Fibroblast of gingiva (primary cell): ENCODE measurements at places on chromosomes 3 and 15.

DNA sequence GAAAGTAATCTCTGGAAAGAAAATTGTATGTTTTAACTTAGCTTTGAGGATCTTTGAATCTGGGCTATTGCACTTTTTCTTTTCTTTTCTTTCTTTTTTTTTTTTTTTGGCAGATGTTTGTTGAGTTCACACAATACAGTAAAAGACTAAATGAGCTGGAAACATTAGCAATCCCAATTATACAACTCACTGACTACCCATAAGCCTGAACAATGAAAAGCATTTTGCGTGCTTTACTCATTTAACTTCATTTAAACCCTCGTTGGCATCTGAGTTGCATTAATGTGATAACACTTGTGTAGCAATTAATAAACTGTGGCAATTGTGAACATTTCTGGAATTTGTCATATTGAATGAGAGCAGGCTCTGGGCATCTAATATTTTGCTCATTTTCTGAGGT lies 269.4 kb upstream of the RBMS3 start:
- no peak for DNase-seq

DNA sequence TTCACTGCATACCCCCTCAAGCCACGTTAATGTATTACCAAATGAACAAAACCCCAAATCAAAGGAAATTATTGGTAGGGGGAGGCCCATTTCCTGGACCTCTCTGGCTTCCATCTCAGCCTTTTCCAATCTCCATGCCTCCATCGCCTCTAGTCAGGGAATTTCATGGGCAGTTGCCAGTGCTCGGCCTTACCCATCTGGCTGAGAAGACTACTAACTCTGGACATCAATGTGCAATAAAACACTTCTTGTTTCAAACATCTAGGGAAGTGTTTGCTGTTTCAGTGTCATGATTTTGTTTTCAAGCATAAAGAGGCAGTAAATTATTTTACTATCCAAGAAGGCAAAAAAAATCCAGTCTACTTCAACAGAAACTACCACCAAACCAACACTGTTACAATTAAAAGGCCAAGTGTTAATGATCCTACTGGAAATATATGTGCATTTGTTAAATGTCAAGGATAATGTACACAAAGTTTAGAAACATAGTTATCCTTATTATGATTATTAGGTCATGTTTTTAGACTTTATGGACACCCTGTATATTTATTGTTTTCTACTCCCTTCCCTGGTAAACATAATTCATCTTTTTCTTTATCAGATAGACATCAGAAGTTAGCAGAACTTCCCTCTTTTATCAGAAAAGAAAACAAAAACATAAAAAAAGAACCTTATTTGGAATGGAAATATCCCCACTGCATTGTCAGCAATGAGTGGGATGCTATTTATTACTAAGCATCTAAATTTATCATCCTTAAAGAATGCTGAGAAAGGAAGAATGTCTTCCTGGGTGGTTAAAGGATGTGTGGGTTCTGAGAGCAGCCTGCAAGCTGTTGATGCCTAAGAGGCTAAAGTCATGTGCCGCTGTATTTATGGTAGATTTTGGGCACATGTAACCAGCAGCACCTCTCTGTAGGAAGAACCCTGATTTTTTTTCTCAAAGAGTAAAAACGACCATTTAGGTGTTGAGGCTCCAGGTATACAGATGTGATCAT lies 15.2 kb downstream of the LDHAL6B start:
- DNase-seq: peak; percentile 67

DNA sequence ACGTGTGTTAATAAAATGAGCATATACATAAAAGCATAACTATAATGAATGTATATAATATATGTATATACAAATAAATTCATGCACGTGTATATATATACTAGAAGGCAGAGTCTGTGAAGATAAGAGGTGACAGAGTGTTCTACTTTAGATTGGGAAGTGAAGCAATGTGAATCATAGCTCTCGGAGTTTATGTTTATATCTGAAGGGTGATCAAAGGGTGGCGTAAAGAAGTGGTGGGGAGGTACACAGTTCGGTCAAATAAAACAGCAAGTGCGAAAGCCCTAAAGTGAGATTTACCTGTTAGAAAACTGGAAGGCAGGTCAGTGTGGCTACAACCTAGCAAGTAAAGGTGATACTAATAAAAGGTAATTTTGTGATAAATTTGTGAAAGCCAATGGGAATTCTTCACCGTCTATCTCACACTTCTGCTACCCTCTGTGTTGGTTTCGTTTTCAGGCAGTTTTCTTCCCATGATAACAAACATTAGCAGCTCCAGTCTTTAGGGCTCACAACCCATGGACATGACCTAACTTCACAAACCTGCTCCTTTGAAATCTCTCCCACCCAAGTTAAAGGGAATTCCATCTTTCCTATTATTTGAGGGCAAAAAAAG lies 46.7 kb upstream of the BCHE start:
- DNase-seq: no peak

DNA sequence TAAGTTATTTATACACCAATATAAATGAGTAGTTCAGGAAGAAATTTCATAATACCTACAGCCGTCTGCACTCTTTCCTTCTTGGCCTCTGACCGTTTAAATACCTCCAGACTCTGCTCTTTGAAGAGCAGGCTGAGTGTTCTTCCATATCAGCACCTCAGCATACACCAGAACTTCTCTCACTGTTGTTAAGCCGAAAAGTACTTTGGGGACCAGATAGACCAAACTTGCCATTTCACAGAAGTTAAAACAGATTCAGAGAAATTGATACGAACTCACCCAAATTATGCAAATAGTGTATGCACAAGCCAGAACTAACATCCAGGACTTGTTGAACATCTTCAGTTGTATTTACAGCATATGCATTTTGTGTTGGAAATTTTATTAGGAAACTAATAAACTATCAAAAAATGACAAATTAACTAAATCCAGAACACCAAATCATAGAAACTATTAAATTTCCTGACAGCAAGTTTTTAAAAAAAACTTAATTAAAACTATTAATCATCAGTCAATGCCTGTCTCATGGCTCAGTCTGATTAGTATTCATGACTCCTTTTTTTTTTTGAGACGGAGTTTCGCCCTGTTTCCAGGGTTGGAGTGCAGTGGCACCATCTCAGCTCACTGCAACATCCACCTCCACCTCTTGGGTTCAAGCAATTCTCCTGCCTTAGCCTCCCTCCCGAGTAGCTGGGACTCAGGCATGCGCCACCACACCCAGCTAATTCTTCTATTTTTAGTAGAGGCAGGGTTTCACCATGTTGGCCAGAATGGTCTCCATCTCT lies 24.1 kb downstream of the CGGBP1 start:
- no peak for DNase-seq

- no peak for DNase-seq
Measured at GRCh38 chr15:93283854-93284253, 194.8 kb upstream of the RGMA start.

DNA sequence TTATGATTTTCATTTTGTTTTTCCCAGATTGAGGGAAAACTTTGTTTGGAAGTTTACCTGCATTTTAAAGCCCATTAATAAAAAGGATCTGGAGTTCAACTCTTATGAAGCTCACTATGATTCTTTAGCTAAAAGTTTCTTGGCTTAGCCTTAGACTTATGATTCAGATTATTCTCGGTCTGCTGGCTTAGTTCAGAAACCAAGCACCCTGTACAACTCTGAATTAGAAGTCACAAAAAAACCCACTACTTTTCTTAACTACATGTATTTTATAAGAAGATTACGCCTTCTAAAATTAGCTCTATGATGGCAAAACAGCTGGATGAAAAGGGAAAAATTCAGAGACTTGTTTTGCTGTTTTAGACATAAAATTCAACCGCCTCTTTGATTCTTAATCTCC lies 14.3 kb upstream of the DENND4A start:
- no peak for DNase-seq

- DNase-seq: no peak
Measured at GRCh38 chr15:61661791-61662190, 398.5 kb downstream of the VPS13C start.

GRCh38 chr15:34701536-34701935 lies 53.3 kb downstream of the GJD2 start:
- no peak for DNase-seq

- DNase-seq: peak; percentile 86
Measured at GRCh38 chr3:105938101-105938500, 69.3 kb upstream of the CBLB start.

GRCh38 chr15:77599899-77600298 lies 32.8 kb downstream of the LINGO1 start:
- DNase-seq: no peak

- DNase-seq: no peak
Measured at GRCh38 chr3:114878114-114878839, 268.8 kb downstream of the ZBTB20 start.

- no peak for DNase-seq
Measured at GRCh38 chr3:107581230-107581629, 58.5 kb downstream of the BBX start.

GRCh38 chr3:33575311-33575710 lies 135.1 kb upstream of the UBP1 start:
- DNase-seq: no peak

GRCh38 chr3:42078677-42079076 lies 12.5 kb upstream of the TRAK1 start:
- no peak for DNase-seq

- DNase-seq: no peak
Measured at GRCh38 chr3:127115691-127116351, 77.1 kb upstream of the PRR23E start.

DNA sequence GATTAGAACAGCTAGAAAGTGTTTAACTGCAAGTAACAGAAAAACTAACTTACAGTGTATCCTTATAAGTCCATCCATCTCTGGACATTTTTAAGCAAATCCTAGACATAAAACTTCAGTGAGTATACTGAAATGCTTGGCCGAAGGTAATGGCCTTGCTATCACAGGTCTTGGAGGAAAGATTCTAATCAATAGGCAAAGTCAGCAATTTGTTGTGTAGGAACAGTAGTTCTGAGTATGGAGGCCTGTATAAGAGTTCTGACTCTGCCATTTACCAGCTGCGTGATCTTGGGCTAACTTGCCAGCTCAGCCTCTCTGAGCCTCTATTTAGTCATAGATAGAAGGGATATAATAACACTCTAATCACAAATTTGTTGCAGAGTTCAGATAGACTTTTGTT lies 328.1 kb downstream of the IL20RB start:
- DNase-seq: no peak

DNA sequence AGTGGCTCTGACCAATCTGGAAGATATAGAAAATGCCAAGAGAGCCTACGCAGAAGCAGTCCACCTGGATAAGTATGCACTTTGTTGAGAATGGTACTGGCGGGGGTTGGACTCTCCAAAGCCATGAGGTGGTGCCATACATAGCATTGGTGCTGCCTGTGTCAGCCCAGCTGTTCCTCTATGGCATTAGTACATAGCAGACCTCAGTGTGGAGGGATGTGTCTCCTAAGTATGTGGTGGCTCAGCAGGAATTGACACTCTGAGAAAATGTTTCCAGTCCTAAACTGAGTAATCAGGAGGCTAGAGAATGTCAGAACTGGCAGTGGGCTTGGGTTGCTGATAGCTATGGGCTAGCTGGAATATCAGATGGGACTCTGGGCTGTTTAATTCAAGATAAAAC lies 48.4 kb downstream of the ADPGK start:
- no peak for DNase-seq

- peak; percentile 82 for DNase-seq
Measured at GRCh38 chr15:48710952-48711495, 65.5 kb upstream of the FBN1 start.

DNA sequence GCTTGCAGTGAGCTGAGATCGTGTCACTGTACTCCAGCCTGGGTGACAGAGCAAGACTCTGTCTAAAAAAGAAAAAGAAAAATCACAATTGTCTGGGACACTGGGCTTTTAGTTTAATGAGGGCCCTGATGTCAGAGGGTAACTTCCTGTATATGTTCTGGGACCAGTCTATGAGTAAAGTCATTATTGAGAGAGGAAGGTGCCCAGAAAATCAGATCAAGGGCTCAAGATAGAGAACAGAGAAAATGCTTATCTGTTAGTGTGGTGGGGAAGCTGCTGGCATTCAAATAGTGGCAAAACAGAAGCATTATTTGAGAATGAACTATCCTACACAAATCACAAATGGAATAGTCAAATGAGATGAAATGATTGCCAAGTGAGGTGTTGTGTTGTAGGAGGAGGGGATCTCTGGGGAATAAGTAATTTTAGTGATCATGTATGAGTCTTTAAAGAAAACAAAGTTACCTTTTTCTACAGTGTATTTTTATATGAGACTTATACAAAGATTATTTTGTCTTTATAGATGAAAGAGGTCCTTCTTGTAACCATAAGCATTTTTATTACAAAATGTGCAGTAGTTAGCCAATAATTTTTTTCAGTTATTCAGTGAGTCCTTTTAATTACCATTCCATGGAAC lies 13.4 kb downstream of the ARIH2 start:
- DNase-seq: no peak

DNA sequence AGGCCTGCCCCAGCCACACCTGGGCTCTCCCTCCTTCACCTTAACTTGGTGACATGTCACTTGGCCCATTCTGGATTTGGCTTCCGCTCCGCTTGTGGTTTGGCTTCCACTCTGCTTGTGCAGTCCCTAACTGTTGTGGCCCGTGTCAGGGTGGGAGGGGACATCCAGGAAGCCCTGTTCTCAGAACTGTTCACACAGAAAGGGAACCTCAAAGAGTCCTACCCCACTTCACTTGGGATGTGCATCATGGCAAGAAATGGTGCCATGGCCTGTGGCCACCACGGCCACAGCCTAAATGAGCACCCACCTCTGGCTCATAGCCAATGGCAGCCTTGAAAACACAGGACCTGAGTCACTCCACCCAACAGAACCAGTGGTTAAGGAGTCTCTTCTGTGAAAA lies 63.4 kb downstream of the CYP19A1 start:
- DNase-seq: no peak

DNA sequence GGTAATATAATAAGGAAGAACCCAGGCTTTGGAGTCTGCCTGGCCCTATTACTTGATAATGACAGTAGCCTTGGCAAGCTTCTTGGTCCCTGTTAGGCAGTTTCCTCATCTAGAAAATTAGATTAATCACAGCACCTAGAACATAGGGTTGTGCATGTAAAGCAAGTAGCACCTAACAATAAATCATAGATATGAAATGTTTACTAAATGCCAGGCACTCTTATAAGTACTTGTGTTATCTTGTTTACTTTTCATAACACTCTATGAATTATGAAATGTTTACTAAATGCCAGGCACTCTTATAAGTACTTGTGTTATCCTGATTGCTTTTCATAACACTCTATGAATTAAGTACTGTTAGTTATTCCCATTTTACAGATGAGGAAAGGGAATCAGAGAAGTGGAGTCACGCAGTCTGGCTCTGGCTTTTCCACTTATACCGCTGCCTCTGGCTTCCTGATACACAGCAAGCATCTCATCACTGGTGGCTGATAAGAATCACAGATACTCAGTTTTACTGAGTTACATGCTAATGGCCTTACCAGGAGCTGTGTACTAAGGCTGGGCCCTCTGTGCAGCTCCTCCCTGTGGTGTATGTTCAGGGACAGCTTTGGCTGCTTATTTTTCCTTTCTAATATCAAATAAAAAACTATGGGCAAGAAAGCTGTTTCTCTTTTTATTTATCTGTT lies 123.4 kb downstream of the FEZF2 start:
- no peak for DNase-seq

- no peak for DNase-seq
Measured at GRCh38 chr15:74303741-74304309, 63.6 kb downstream of the CYP11A1 start.
